ENCODE measurements at places on chromosomes 7 and 10. TPM values are rescaled to one million over a fixed set of nuclear protein-coding genes. Genes with fewer than 3 reads are reported as not detected.

HABP2 gene
- polyA plus RNA-seq: 0.58 TPM

TUBAL3 gene
- 0.06 TPM for polyA plus RNA-seq

MMRN2 gene
- polyA plus RNA-seq: 20.2 TPM

ANKRD61 gene
- polyA plus RNA-seq: 1.0 TPM

FMC1 gene
- polyA plus RNA-seq: 26.8 TPM

CTAGE15 gene
- polyA plus RNA-seq: 1.5 TPM

ENTPD1 gene
- polyA plus RNA-seq: 19.8 TPM

BLNK gene
- polyA plus RNA-seq: 42.0 TPM

C7orf33 gene
- not detected for polyA plus RNA-seq

FAM200A gene
- 15.7 TPM for polyA plus RNA-seq

ESYT2 gene
- 45.1 TPM for polyA plus RNA-seq

C10orf95 gene
- polyA plus RNA-seq: 1.3 TPM

MCM7 gene
- 162 TPM for polyA plus RNA-seq

HACD1 gene
- 14.6 TPM for polyA plus RNA-seq

MMP21 gene
- polyA plus RNA-seq: 0.26 TPM

TUBB8 gene
- 1.4 TPM for polyA plus RNA-seq

SLC26A3 gene
- 0.39 TPM for polyA plus RNA-seq

TET1 gene
- polyA plus RNA-seq: 11.0 TPM

TMEM176A gene
- 76.3 TPM for polyA plus RNA-seq

ATOH7 gene
- 2.0 TPM for polyA plus RNA-seq

DNA2 gene
- polyA plus RNA-seq: 11.3 TPM

CREB5 gene
- polyA plus RNA-seq: 15.8 TPM

PNLIP gene
- not detected for polyA plus RNA-seq

ZNF365 gene
- polyA plus RNA-seq: 0.46 TPM

SPAM1 gene
- polyA plus RNA-seq: not detected

SKIDA1 gene
- 13.0 TPM for polyA plus RNA-seq

C1QL3 gene
- 0.96 TPM for polyA plus RNA-seq

PRKCQ gene
- 16.8 TPM for polyA plus RNA-seq

BMPR1A gene
- 70.7 TPM for polyA plus RNA-seq

PDK4 gene
- polyA plus RNA-seq: 21.3 TPM

ADAMTS14 gene
- 1.2 TPM for polyA plus RNA-seq

WNT8B gene
- 0.97 TPM for polyA plus RNA-seq
